ENCODE measurements at places on chromosomes 2 and 18.
A peak's percentile ranks its signal among the peaks of the same experiment; 100 is the strongest.

GRCh38 chr18:13836559-13836958, 12.6 kb downstream of the MC5R start:
- no peak for DNase-seq

DNA sequence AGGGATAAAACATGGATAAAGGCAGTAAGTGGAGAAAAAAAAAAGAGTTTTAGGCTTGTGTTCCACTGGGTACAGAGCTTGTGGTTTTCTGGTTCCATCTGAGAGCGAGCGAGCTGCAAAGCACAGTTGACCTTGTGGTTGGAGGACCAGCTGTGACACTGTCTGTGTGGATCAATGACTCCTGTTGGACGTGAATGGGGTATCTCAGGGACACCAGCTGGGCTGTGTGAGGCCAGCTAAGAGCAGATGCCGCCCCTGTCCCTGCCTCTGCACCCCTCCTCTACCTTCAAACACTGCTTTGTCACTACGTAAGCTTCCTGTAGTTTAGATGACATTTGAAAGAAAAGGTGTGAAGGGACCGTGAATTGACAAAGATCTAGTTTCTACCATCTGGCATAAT, 67.8 kb downstream of the QPCT start:
- no peak for DNase-seq

DNA sequence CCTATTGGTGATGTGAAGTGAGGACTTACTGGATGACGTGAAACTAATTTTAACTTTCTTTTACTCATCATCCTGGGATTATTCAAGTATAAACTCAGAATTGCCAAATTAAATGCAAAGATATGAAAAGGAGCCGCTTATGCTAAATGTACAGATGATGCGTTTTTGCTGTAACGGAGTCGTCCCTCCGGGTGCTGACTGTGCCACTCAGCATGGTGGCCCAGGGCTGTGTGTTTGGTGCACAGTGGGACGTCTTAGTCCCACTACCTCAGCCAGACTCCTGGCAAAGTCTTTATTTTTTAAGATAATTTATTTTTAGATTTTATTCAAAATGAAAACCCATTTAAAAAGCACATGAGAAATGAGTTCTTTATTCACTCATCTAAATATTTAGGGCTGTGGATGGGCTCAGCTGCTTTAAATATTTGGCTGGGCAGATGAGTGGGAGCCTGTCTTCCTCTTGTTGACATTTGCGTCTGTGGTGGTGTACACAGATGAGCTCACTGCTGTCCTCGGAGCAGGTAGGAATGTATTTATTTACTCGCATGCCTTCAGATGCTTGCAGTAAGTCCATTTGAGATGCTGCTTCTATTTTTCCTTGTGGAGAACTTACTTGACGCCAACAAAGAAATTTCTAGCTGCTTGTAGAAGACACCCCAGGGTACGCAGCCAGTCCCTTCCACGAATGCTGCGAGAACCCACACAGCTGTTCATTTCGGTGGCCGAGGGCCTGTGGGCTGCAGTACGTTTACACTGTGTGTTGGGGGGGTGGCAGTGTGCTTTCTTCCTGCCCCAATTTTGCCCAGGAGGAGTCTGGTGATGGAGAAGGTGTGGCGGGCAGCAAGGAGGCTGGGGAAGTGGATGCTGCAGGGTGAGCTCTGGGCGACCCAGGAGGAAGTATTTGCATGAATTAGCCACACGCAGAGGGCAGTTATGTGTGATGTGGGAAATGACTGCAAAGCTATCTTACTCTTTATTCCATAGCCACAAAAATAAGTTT, 105.0 kb downstream of the AGAP1 start:
- no peak for DNase-seq

DNA sequence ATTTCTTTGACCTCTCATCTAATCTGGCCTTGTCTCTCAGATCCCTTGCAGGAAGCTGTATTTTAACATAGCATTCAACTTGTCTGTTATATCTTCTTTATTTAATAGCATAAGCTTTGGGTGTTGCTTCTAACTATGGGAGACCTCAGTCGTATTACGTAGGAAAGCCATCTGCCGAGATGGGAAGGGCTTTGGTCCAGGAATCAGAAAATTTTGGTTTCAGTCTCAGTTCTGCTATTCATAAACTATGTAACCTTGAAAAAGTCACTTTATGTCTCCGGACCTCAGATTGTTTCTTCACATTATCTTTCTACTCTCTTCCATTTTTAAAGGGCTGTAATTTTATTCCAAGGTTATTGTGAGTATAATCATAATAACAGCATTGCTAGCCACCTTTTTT, 297.7 kb downstream of the SATB2 start:
- peak; percentile 28 for DNase-seq

GRCh38 chr2:109208951-109209335, 79.9 kb downstream of the SH3RF3 start:
- DNase-seq, result no peak

- no peak for DNase-seq
Measured at GRCh38 chr2:226310146-226310545, 489.5 kb downstream of the IRS1 start.

- DNase-seq, result no peak
Measured at GRCh38 chr2:238938003-238938400, 90.1 kb downstream of the TWIST2 start.

GRCh38 chr18:3648200-3648599, 198.2 kb downstream of the TGIF1 start:
- DNase-seq, result no peak

GRCh38 chr18:45664824-45665763, 49.8 kb downstream of the SLC14A2 start:
- DNase-seq, result peak; percentile 90

GRCh38 chr2:200732866-200733265, 78.8 kb upstream of the BZW1 start:
- DNase-seq, result no peak

GRCh38 chr2:62743506-62743905, 38.0 kb downstream of the EHBP1 start:
- no peak for DNase-seq

DNA sequence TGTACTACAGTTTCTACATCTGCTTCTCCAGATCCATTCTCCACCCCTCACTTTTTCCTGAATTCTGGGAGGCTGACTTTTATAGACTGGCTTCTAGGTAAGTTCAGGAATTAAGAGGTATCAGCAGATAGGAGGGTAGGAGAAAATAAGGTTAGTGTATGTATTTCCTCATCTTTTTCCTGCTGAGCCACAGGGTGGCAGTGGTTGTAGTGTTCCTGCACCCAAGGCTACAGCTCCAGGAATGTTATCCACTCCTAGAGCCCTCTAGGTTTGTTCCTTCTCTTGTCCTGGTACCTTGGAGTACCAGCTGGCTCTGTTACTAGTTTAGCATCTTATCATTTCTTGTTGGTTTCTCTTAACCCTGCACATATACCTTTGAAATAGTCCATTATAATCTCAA, 40.7 kb upstream of the C2orf66 start:
- DNase-seq, result peak; percentile 46

DNA sequence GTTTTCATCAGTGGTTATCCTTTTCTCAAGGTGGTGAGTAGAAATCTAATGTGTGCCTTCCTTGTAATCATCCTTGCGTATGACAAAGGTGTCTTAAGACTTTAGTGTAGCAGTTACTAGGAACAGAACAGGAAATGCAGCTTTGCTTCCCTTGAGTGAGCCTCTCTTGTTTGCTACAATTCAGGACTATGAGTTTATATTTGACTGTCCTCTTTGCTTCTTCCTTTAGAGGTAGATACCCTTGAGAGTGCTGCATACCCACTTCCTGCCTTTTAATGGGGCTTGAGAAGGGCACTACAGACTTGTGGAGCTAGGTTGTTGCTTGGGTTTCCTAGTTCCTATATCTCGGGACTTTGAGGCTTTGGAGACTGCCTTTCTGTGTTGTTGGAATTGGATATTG, 3.8 kb downstream of the KCNJ13 start:
- no peak for DNase-seq

DNA sequence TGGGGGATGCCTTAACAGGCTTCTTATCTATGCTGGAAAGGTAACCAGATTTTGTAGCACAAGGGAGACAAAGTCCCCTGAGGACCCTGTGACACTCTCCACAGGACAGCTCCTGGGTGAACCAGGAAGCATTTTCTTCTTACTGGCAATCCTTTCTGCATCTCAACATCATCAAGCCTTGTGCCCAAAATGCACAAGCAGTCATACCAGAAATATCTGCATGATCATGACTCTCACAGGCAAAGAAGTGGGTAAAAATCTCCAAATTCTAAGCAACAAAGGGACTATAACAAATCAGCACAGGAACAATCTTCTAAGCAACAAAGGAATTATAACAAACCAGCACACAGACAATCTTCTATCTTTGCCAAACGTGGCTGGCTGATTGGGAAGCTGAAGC, 99.1 kb upstream of the CD226 start:
- DNase-seq, result no peak

DNA sequence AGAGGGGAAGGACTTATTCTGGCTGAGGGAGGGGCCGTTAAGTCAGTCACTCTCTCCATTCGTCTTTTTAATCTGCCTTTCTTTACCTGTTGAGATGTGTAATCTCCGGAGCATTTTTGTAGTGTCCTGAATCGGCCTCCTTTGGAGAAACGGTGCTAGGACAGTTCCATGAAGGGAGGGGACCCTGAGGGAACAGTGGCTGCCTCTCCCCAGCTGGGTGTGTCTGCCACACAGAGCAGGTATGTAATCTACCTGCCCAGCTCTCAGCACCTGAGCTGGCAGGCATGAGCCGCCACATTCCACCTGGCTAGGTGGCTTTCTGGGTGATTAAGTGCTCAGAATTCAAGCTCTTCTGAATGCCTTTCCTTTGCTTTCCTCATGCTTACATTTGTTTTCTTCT, 131.2 kb downstream of the WDSUB1 start:
- DNase-seq, result no peak

DNA sequence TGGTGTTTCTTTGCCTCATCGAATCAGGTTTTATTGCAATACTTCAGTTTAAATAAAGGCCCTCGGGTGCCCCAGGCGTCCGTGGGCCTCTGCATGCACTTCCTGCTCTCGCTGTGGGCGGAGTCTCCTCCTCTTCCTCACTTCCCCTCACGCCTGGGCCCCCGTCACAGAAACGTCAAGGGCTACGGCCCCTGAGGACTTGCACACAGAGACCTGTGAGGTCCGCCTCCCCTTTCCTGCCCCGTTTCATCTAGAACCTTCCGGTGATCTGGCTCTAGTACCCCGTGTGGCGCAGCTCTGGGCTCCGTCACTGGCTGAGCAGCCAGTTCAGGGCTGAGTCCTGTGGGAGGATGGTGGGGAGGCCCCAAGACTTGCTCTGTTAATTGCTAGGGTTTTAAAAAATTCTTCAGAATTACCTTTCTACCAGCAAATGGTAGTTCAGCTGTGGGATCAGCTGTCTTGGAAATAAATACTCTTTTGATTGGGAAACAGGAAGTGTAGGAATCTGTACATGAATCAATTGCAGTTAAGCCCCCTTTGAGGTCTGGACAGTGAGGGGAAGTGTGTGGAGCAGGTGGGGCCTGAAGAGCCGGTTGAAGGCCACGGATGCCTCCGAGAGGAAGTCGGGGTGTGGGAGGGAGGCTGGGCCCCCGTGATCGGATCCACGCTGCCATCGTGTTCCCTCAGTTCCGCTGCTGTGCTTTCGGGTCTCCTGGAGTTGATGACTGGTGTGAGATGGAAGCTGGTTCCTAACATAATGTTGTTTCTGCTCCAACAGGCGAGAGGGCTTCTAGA, 10.2 kb downstream of the NFATC1 start:
- no peak for DNase-seq

GRCh38 chr2:8676921-8677645, 4.8 kb upstream of the ID2 start:
- no peak for DNase-seq

GRCh38 chr2:26946841-26947784, 23.3 kb upstream of the MAPRE3 start:
- no peak for DNase-seq

DNA sequence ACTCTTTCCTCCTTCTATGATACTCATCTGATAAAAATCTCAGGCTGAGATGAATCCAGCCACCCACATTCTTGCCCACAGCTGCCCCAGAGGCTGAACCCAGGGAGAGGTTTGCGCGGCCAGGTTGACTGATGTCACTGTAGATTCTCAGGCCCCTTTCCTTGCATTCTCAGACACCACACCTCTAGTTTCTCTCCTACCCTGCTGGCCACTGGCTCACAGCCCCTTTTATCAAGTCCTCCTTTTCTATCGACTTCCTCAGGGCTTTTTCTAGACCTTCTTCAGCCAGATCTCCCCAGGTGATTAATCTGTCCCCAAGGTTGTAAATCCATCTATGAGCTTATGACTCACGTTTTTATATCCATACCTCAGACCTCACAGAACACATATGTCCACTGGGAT, 99.8 kb downstream of the TACR1 start:
- DNase-seq, result no peak

GRCh38 chr2:136468799-136469369, 296.5 kb upstream of the THSD7B start:
- no peak for DNase-seq
